NCI-H526 treated with DMSO at 0.1 percent for 48 hours (cell line): ENCODE measurements at places on chromosomes 12 and 14.

DNA sequence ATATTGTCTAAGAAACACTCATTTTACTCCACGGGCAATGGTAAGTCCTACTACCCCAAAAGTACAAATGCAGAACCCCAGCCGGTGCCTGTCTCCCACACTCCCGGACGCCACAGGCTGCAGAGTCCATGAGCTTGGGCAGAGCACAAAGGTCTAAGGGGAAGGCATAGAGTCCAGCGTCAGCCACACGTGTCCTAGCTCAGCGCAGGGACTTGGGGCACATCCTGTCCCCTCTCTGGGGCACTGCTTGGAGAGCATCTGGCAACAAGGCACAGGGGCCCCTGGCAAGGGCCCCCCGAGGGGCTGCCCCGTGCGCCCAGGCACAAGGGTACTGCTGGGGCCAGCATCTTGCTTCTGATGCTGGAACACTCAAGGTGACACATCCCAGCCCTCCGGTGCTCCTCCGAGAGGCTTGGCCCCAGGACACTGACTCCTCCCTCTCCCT lies 58.4 kb downstream of the BCL11B start:
- DNase-seq, result no peak

DNA sequence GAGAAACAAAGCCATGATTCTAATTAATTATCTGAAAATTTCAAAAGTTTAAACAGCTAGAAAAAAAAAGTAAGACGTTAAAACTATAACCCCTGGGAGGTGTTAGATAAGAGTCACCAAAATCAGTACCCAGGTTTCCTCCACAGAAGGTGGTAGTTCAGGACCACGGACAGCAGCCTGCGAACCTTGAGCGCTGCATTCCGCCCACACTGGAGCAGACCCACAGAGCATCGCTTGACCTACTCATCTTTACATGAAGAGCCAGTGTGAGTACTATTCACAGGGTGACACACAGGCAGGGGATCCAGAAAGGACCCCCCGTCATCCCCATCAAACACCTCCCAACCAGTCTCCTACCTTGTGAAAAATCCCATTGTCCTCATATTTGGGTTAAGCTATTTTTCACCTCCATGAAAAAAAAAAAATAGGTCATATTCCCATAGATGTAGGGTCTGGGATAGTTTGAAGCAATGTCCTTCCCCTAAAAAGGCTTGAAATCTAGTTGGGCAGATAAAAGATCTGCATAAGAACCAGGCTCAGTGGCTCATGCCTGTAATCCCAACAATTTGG lies 8.8 kb upstream of the CHGA start:
- no peak for DNase-seq

- DNase-seq, result no peak
Observed at GRCh38 chr14:60775296-60775695, 40.7 kb downstream of the MNAT1 start.

- peak; percentile 33 for DNase-seq
Observed at GRCh38 chr12:68481181-68481941, 129.3 kb upstream of the RAP1B start.

- DNase-seq, result no peak
Observed at GRCh38 chr12:100758083-100758482, 36.5 kb upstream of the ANO4 start.

GRCh38 chr12:50400104-50400637 lies 514 bp upstream of the LARP4 start:
- DNase-seq, result peak; percentile 80

DNA sequence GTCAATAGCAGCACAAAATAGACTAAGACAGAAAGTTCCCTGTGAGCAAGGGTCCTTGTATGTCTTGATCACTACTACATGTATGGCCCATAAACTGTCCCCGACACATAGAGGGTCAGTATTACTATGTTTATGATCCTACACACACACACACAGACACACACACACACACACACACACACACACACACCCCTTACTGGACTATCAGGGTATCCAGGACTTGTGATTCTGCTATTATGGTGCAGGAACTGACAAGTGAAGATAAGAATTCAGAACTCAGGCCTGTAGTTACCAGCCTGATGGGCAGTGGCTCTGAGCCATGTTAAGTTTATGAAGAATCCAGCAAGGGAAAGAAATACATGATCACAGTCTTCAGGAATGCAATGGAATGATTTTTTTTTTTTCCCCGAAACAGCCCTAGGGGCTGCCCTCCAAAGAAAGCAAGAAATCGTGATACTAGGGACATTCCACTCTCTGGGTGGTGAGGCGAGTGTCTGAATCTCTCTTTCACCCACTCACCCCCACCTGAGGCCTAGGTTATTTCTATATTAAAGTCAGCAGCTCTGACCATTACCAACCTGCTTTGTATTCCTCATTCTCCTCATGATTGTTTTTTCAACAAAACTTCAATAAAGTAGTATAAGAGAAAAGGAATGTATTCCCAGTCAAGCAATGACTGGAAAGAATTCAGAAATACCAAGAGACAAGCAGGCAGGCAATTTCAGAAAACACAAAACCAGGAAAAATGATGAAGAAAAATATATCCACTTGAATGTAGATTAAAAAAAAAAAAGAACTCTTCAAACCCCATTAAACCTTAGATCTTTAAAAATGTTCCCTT lies 105.8 kb downstream of the AVPR1A start:
- DNase-seq, result no peak

DNA sequence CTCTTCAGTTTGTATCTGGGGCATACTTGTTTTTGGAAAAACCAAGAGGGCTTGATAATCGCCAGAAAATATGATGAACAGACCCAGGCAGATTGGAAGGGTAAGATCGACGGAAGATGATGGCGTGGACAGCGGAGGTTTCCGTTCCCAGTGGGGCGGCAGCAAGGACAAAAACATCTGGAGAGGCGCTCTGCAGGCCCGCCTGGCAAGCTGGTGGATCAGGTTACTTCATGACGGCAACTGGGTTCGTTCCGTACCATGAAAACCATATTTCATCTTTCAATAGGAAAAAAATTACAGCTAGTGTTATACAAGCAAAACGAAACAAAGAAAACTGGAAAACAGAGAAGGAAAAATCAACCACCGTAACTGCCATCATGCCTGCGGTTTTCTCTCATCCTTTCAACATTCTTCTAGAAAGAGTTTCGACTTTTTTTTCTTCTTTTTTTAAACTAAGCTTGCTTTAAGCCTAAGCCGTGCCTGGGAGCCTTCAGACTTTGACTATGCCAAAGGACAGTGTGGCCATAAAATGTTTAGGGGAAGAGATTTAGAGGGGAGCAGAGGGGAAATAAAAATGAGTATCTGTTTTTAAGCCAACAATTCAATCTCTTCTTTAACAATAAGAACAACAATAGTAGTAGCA lies 210.5 kb downstream of the FOXN3 start:
- DNase-seq, result no peak

GRCh38 chr14:22837114-22837749 lies 847 bp downstream of the MMP14 start:
- no peak for DNase-seq

- no peak for DNase-seq
Observed at GRCh38 chr12:70543444-70543843, 93.8 kb downstream of the PTPRB start.

DNA sequence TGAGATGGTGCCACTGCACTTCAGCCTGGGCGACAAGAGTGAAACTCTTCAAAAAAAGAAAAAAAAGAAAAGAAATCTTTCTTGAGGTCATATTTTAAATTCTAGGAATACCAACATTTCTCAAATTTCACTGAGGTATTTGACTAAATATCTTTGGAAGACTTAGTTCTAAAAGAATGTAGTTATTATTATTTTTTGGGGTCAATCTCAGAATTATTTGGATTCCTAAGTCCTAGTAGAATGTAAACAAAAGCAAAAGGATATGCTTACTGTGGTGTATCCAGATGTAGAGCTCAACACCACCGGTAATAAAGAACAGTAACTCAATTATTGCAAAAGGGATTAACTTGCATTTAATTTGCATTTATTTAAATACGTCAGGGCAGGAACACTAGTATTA lies 25.0 kb downstream of the PRICKLE1 start:
- DNase-seq, result no peak

GRCh38 chr14:69712599-69713088 lies 54.3 kb upstream of the SRSF5 start:
- DNase-seq, result peak; percentile 52

DNA sequence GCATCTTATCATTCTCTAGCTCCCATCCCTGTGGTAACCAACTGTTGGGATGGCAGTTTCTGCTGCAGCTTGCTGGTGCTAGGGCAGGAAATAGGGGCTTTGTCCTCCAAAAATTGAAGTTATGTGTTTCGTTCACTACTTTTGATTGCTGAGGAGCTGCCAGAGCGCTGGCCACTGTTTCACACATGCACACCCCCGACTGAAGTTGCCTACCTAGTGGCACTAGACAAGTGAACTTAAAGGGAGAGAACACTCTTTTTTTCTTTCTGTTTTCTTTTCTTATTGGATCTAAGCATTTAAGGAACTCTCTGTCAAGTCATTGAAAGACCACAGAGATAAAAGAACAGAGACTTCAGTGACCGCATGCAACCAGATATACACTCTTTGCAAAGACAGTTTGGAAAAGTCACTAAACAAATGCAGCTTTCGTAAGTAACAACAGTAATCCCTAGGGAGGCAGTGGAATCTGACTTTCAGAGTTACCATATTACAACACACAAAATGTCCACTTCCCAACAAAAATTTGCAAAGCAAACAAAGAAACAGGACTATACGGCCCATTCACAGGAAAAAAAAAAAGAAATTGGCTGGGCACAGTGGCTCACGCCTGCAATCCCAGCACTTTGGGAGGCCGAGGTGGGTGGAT lies 12.0 kb downstream of the TFCP2 start:
- DNase-seq, result no peak

DNA sequence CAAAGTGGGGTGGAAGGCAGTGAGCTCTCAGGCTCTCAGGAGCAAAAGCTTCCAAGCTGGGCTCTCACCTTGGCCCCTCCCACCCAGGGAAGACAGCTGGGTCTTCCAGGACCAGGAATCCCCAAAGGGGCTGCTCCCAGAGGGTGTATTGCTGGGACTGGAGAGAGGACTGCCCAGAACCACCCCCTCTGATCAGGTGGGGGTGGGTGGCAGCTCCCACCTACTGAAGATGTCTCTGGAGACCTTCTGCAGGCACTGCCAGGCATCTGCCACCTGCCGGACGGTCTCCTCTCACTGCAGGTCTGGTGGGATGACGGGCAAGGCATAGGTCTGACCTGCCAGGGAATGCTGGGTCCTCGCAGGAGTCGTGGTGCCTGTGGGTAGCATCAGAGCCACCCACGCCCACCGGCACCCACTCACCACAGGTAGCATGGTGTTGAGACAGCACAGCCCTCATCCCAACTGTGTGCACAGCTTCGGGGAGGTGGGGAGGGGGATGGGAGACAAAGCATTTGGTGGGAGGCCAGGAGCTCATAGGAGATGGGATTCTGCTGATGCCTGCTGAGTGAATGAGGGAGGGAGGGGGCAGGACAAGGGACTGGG lies 103.2 kb downstream of the SINHCAF start:
- no peak for DNase-seq

GRCh38 chr12:67804168-67804567 lies 155.6 kb downstream of the DYRK2 start:
- no peak for DNase-seq

- no peak for DNase-seq
Observed at GRCh38 chr14:69087061-69087461, 65.9 kb downstream of the DCAF5 start.

- no peak for DNase-seq
Observed at GRCh38 chr14:54730156-54730961, 163.4 kb downstream of the SAMD4A start.

GRCh38 chr12:80857311-80857710 lies 80.4 kb downstream of the LIN7A start:
- DNase-seq, result no peak

- no peak for DNase-seq
Observed at GRCh38 chr12:5582018-5582417, 150.1 kb downstream of the NTF3 start.

GRCh38 chr12:63790608-63790945 lies 10.9 kb downstream of the RXYLT1 start:
- DNase-seq, result no peak

DNA sequence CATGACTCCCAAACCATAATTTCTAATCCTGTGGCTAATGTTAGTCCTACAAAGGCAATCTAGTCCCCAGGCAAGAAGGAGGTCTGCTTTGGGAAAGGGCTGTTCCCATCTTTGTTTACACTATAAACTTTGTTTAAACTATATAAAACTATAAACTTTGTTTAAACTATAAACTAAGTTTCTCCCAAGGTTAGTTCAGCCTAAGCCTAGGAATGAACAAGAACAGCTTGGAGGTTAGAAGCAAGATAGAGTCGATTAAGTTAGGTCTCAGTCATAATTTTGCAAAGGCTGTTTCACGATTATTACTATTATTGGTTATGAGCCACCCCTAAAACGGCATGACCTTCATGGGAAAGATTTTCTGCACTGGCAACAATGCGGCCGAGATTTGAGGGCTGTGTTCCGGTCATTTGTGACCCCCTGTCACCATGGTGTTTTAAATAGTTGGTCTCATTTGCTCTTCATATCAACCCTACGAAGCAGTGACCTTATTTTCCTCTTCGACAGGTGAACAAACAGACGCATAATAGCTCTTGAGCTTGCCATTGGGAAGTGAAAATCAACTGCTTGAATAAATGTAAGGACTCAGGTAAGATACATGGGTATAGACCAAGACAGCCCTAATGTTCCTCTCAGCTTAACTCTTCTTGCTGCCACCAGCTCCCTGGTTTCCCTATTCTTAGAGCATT lies 322.6 kb upstream of the TMEM132C start:
- DNase-seq, result no peak

GRCh38 chr12:3556716-3557115 lies 65.7 kb downstream of the PRMT8 start:
- no peak for DNase-seq

DNA sequence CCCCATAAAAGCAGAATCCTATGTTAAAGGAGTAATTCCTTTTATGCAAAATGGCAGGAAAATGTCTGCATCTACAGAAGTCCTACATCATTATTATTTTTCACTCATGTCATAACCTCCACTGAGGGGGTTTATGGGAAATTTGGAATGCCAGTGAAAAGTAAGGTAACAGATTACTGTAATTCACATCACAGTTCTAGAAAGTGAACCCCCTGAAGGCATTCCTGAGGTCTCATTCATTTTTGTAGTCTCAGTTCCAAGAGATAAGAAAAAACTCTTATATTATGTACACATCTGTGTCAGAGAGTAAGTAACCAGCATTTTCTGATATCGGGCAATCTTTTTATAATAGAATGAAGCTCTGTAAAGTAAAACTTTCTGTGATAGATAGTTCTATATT lies 28.8 kb upstream of the BCAT1 start:
- no peak for DNase-seq

DNA sequence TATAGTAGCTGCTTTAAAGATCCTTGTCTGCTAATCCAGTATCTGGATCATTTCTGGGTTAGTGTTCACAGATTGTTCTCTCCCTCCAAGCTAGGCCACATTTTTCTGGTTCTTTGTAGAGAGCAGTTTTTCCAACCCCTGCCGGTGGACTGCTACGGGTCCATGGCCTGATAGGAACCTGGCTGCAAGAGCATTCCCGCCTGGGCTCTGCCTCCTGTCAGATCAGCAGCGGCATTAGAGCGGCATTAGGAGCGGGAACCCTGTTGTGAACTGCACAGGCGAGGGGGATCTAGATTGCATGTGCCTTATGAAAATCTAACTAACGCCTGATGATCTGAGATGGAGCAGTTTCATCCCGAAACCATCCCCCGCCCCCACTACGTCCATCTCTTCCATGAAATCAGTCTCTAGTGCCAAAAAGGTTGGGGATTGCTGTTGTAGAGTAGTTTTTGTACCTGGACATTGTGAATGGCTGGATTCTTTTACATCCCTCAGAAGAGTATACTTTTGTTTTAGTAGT lies 50.4 kb downstream of the MYRFL start:
- DNase-seq, result no peak

GRCh38 chr14:76088771-76089571 lies 62.8 kb upstream of the GPATCH2L start:
- no peak for DNase-seq
